ENCODE measurements at places on chromosomes 7 and 10.

DNA sequence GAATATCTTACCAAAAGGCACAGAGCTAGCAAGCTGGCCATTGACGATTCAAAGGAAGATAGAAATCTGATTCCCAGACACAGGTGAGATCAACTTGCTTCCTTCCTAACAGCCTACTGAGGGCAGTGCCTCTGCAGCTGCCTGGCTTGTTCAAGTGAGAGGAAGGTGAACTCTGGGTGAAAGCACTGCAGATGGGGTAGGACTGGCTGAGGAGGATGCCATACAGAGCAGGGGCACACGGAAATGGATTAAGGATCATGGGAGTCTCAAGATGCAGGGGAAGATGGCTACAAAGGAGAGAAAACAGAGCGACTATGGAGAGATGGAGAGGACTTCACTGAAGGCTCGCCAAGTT is 34.4 kb upstream of the GPAM start:
- DNase-seq = no peak

DNA sequence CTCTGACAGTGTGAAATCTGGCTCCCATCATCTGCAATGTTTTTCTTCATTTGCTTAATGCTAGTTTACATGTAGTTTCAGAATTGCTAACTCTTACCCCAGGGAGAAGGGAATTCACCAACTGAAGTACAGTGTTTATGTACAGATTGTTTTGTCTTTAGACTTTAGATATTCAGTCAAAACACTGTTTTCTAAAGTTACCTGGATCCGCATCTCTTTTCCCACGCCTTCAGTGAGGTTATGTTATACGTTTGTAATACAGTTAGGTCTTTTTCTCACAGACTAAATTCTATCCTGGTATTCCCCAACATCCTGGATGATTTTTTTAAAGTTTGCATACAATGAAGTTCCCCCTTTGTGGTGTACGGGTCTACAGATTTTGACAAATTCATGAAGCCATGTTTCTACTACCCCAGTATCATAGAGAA is 3.2 kb upstream of the LYZL1 start:
- peak; percentile 53 for DNase-seq

DNA sequence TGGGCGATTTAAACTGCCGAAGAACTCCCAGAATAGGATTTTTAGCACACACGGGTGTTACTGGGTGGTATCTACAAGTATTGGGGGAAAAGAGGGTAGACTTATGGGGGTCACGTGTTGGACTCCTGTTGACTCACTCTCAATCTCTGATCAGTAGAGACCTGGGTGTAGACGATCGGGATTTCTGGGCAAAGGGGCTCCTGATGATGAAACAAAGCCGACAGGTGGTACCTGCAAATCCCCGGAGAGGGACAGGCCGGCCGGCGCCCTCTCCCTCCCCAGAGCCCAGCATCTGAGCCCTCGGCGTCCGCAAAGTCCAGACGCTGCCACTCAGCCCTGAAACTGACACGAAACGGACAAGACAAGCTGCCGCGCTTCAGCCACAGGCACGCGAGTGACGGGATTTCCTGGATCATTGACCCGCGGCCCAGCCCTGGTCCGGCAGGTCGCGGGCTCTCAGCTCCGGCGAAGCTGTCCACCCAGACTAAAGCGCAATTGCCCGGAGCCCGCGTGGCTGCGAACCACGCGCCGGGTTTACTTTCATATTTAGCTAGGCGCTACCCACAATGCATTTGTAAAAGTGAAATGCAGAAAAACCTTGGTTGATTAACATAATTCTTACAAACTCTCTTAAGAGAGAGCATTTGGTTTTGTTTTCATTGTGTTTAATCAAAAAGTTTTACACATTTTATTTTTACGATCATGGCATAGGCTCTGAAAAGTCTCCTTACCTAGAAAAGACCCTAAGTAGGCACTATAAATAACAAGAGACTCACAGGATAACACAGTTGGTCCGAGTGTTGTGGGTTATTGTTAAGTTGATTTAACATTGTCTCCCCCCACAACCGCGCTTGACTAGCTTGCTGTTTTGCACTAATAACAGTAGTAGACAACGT is 56.9 kb upstream of the EZH2 start:
- peak; percentile 80 for DNase-seq

GRCh38 chr7:143372070-143372469 is 9.1 kb upstream of the ZYX start:
- no peak for DNase-seq

DNA sequence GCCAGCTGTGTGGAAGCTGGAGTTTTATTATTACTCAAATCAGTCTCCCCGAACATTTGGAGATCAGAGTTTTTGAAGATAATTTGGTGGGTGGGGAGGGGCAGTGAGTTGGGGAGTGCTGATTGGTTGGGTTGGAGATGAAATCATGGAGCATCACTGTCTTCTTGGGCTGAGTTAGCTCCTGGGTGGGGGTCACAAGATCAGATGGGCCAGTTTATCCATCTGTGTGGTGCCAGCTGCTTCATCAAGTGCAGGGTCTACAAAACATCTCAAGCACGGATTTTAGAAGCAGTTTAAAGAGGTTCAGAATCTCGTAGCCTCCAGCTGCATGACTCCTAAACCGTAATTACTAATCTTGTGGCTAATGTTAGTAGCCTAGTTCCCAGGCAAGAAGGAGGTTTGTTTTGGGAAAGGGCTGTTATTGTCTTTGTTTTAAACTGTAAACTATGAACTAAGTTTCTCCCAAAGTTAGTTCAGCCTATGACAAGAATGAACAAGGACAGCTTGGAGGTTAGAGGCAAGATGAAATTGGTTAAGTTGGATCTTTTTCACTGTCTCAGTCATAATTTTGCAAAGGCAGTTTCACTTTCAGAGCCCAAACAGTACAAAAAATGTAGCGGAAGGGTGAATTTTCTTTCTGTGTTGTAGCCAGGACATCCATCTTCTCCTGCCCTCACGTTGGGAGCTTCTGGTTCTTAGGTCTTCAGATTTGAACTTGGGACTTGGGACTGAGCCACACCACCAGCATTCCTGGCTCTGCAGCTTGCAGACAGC is 43.1 kb downstream of the KLF6 start:
- DNase-seq = no peak

DNA sequence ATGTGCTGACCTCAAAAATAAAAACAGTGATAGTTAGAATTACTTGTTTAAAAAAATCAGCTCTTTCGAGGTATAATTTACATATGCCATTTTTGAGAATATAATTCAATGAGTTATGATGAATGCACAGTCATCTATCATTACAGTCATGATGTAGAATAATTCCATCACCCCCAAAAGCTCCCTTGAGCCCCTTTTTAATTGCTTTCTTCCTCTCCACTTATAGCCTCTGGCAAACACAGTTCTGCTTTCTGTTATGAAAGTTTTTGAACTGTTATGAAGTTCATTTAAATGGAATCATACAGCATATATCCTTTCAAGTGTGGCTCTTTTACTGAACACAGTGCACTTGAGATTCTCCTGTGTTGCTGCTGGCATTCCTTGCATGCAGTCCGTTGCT is 41.4 kb downstream of the PRTFDC1 start:
- no peak for DNase-seq

GRCh38 chr10:78148216-78148960 is 114.7 kb downstream of the RPS24 start:
- DNase-seq = no peak

DNA sequence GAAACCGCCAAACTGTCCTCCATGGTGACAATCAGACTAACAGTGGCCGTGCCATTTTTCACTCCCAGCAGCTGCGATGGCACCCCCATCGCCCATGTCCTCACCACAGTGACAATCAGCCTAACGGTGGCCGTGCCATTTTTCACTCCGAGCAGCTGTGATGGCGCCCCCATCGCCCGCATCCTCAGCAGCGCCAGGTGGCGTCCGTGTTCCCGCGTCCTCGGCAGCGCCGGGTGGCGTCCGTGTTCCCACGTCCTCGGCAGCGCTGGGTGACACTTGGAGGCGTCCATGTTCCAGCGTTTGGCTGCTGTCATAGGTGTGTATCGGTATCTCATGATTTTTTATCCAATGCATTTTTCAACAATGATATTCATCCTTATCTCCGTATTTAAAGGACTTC is 267.3 kb downstream of the PTPRN2 start:
- no peak for DNase-seq

GRCh38 chr7:118478236-118478635 is 253.7 kb downstream of the ANKRD7 start:
- DNase-seq = no peak

DNA sequence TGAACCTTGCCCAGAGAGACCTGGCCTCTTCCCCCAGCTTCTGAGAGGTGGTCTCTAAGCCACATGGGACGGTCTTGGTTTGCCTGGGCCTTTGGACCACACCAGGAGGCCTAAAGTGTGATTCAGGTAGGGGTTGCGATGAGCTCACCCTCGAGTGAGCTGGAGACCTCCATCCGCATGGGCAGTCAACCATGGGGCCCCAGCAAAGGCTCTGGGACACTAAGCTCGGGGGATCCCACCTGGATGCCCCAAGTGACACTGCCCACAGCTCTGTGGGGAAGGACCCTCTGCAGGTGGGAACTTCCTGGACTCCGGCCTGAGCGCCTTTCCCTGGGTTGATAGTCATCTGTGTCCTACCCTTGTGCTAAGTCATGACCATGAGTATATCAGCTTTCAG is 57.1 kb upstream of the FAM20C start:
- DNase-seq = no peak

DNA sequence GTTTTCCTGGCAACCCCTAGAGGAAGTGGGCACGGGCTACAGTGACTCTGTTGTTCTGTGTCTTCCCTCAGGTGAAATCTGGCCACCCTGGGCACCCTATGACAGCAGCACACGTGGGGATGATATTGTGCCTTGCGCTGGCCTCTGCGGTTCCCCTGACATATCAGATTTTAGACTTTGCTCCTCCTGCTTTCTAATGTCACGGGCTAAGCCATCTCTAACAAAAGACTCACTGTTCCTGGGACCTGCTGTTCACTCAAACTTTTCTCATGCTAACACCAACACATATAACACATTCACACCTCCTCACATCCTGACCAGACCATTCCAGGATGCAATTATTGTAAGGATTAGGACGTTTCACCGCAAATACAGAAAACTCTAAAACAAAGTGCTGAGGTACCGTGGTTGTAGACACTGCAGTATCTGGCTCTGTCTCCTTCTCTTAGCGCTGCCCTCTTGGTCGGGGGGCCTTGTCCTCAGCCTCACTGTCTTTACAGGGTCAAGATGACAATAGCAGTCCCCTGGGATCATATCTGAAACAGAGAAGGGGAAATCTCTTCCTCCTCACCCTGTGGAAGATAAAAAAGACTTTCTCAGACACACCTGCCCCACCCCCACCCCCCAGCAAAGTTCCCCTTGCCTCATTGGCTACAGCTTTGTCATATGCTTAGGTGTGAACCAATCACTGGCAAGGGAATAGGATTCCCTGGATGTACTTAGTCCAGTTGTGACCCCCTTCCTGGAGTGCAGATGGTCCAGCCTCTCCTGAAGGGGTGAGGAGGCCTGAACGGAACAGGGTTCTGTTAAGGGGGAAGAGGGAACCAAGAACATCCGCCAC is 14.1 kb downstream of the CHN2 start:
- DNase-seq = no peak

DNA sequence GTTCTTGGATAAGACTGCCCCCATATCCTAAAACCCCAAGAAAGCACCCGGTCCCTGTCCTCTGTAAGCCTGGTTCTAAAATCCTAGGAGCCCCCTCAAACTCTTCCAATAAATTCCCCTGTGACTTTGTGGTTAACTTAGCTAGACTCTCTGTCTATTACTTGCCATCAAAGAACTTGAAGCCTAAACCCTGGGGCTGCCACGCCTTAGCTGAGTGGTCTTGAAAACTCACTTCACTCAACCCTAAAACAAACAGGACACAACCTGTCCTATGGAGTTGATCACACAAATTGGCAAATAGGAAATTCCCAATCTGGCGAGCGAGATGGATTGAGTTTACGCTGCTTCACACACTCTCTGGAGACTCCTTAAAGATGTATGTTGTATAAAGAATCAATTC is 191.4 kb upstream of the SVIL start:
- no peak for DNase-seq

DNA sequence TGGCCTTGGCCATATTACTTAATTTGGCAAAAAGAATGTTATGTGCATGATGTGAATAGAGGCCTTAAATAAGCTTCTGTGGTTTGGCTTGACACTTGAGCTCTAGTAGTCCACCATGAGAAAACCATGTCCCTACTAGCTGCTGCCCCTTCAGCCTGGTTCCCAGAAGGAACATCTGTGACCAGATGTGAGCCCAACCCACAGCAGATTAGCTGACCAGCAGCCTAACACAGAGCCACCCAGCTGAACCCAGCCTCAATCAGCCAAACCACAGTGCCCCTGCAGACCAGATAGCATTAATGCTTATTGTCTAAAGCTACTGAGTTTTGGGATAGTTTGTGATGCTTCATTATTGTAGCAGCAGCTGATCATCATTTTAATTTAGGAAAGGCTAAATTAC is 16.6 kb downstream of the JAZF1 start:
- DNase-seq = no peak

DNA sequence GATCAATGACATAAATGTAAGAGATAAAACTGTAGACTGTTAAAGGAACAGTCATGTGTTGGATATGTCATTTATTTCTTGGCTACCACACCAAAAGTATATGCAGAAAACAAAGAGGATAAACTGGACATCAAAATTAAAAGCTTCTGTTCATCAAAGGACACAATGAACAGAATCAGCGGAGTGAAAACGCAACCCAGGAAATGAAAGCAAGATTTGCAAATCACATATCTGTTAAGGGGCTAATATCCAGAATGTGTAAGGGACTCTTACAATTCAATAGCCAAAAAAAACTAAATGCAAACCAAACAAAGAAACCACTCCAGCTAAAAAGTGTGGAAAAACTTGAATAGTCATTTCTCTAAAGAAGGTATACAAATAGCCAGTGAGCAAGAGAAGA is 164.3 kb downstream of the ZMYND11 start:
- no peak for DNase-seq

GRCh38 chr7:90246171-90246570 is 1.2 kb downstream of the CFAP69 start:
- DNase-seq = no peak

- DNase-seq = peak; percentile 44
Observed at GRCh38 chr10:50421026-50421719, 169.9 kb upstream of the ASAH2 start.

DNA sequence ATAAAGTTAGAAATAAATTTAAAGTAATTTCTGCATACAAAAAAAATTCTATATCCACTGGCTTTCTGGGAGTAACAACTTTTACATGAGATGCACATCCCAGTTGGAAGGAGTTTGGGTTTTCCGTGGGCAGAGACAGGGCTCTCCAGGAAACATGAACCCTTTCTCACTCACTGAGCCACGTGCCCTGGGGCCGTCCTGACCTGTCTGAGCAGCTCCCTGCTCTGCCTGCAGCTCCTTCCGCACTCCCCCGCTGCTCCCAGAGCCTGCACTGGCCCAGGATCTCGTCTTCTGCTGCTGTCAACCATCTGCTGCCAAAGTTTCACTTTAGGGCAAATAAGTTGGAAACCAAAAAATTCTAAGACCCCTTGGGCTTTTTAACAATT is 169.1 kb downstream of the DIP2C start:
- DNase-seq = no peak

GRCh38 chr7:146116521-146117222 is at the start of gene CNTNAP2:
Gene CNTNAP2 (plus strand): TSS chr7:146116801. CDS start chr7:146116877, 76 bp downstream.
- no peak for DNase-seq

- no peak for DNase-seq
Observed at GRCh38 chr10:73494877-73495225, 973 bp downstream of the PPP3CB start.
